ENCODE measurements at places on chromosomes 12 and 14.

GRCh38 chr14:26400373-26400772 is 197.5 kb downstream of the NOVA1 start:
- no peak for DNase-seq

DNA sequence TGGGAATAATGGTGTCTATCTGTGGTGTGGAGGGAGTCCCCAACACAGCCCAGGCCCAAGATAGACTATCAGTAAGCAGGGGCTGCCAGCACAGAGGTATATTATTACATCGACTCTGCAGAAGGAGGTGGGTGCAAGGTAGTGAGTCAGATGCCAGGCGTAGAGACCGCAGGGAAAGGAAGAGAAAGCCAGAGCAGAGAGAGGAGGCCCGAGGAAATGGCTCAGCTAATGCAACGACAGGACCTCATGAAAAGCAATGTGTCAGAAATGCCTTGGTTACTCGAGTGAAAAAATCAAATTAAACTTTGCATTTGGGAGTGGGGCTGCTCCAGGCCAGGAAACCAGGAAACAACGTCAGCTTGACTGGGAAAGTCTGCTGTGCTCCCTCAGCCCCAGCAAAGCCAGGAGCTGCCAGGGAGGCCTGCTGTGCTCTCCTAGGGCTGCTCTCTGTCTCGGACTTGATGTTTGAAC is 173.2 kb downstream of the SUDS3 start:
- DNase-seq, result no peak

DNA sequence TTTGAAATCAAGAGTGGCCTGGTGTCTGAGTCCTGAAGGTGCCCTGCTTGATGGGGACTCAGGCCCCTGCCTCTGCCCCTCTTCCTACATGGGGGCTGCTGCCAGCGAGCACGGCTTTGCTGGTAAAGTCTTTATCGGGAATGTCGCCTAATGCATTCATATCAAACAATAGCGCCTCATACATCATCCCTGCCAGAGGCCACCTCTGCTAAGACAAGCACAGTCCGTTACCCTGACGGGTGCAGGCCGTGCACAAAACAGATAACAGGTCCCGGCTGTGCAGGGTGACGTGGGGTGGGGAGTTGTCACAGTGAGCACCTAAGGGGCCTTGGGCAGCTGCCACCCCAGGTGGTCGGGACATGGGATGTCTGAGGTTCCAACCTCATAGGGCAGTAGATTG is 68.4 kb upstream of the FAM222A start:
- DNase-seq, result no peak

DNA sequence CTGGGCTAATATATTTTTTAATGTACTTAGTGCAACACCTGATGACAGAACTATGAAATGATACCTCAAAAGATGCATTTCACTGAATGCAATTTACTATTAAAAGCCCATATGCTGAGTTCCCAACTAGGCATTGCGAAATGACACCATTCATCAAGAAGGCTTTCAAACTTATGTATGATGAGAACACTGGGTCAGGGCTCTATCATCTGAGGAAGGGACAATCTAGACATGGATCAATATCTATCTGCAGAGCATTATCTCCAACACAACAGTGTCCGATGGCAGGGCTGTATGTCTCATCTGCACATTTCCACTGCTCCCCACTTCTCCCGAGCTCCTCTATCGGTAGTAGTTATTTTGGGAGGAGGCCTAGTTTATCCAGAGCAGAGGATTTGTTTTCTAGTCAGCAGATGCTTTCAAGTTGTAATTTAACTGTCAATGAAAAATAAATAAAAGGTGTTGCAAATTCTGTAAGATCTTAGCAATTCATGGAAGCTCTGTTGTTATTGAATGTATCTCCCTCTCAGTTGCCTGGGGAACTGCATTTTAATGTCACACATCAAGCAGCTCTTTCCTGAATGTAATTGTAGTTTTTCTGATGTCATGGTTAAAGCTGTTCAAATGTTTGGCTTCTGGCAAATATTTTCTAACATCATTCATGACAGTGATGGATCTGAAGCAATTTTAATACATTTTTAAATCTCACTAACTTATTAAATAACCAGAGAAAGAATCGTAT is 7.4 kb upstream of the GCH1 start:
- no peak for DNase-seq

DNA sequence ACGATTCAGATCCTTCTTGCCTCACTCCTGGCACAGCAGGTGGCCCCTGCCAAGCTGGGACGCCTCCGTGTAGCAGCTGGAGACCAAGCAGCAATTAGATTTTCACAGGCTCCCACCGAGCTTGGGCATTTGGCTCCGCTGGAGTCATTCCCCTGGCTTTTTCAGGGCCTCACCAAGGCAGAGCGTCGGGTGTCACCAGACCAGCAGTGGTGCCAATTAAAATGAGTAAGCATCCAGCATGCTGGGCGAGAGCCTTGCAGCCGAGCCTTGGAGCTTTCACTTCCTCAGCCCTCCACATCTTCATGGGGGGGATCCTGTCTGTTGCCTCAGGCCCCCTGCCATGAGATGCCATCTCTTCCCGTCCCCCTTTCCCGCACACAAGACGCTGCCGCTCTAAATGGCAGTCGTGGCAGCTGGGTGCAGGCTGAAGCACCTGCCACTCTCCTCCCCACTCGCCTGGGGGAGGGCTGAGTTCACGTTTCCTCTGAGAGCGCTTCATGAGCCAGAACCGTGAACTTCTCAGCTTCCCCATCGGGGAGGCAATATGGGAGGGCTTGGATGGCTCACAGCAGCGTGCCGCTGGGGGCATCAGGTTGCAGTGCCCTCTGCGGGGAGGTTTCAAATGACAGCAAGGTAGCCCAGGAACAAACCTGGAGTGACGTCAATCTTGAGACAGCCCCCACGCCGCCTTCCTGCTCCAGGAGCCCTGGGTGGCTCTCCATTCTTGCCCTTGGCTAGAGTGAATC is 11.7 kb downstream of the TPCN1 start:
- peak; percentile 85 for DNase-seq

GRCh38 chr12:11672256-11673191 is 23.1 kb downstream of the ETV6 start:
- DNase-seq, result no peak

DNA sequence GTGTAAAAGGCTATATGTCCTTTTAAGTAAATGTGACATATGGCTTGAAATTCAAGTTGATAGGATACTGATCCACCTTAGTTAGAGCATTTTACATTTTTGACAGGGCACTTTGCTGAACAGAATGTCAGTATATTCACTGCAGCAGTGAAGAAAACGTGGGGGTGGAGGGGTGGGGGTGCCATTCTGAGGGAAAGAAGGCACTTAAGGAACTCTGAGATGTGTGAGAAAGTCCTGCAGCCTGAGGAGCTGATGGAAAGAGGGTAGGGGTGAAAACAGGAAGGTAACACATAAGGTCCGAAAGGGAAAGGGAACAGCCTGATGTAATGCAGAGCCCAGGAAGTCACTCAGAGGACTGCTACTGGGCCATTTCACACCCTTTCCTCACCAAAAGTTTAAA is 265.5 kb upstream of the GRIP1 start:
- DNase-seq, result no peak

DNA sequence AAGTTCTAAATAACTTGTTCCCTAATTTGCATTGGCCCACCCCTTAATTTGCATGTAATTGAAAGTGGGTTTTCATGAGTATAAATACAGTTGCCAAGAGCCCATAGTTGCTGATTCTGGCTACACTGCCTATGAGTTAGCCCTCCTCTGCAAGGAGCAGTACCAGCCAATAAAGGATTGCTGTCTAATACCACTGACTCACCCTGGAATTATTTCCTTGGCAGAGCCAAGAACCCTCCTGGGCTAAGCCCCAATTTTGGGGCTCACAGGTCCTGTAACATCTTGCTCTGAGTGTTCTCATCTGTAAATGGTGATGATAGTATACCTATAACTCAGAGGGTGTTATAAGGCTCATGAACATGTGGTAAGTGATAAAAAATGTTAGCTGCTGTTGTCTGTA is 6.8 kb downstream of the TTC8 start:
- no peak for DNase-seq

GRCh38 chr14:92567173-92567725 is 53.7 kb downstream of the RIN3 start:
- no peak for DNase-seq

DNA sequence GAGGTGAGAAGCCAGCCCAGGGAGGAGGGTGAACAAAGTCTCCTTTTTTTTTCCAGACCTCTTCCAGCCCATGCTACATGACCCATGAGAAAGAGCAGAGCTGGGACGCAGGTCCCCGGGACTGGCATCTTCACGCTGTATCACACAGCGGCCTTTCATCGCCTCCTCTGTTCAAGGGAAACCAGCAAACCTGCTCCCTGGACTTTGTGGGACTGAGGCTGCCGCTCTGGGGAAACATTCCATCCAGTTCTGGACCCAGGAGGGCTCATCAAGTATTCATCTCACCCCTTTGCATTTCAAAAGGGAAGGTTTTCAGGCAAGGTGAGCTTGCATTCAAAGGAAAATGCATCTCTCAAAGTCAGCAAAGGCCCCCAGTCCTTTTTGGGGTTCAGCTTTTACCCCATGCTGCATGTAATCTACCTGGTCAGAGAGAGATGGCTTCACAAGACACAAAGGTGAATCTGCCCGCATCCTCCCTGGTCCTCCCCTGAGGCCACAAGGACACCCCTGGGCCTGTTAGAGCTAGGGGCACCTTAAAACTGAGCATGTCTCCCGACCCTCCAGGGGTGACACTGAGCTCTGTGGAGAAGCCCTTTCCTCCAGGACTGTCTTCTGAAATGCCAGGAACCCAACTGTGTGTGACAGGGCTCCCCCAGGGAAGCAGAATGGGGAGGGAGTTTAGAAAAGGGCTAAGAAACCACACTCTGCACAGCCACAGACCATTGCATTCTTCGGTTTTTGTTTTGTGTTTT is 21.2 kb upstream of the MEG3 start:
- no peak for DNase-seq

GRCh38 chr12:122363782-122364181 is 58.7 kb downstream of the CLIP1 start:
- no peak for DNase-seq

- DNase-seq, result no peak
Measured at GRCh38 chr12:43462080-43462479, 89.9 kb downstream of the ADAMTS20 start.

DNA sequence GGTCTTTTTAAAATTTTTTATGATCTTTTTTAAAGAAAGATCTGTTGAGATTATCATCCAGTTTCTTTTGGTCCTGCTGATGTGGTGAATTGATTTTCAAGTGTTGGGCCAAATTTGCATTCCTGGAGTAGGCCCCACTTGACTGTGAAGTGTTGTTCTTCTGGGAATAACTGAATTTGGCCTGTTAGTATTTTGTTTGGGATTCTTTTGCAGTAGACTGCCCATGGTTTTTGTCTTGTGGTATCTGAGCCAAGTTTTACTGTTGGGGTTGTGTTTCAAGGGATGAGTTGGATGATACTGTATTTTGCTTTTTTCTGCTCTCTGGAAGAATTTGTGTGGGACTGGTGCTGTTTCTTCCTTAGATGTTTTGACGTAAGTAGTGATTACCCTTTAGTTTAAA is 4.0 kb upstream of the SYCP3 start:
- no peak for DNase-seq

GRCh38 chr14:59849411-59850130 is 21.0 kb downstream of the RTN1 start:
- DNase-seq, result no peak

- DNase-seq, result no peak
Measured at GRCh38 chr12:3437986-3438385, 53.0 kb upstream of the PRMT8 start.

DNA sequence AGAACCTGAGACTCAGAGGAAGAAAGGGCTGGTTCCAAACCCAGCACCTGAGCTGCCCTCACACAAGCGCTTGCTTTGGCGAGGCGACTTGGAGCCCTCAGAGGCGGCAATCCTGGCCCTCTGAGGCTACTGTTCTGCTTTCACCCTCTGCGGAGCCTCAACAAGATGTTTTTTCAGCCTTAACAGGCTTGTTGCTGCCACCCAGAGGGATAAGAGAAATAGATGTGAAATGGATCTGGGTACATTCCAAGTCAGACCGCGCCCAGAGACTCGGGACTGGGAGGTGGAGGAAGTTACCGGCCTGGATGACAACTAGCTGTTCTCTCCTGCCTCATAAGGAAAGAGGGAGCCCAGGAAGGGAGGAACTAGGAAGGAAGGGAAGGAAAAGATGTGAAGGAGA is 89.6 kb downstream of the TTC7B start:
- DNase-seq, result no peak

DNA sequence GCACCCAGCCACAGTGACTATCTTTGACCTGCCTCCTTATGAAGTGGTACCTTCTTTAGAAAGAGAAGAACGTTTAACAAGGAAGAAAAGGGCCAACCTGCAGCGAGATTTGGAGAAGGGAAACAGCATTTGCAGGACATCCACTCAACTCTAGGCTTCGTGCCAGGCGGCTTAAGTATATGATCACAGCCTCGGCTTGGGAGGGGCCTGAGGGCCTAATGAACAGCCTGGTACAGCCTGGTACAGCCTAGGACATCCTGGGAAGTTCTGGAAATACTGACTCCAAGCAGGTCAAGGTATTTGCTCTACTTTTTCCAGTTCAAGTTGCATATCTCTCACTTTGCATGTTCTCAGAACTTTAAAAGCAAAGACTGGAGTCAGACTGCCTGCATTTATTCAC is 16.1 kb downstream of the HCAR2 start:
- peak; percentile 46 for DNase-seq

GRCh38 chr14:100533656-100534485 is 53.3 kb downstream of the BEGAIN start:
- no peak for DNase-seq

- no peak for DNase-seq
Measured at GRCh38 chr12:55708695-55709233, 1.1 kb upstream of the ITGA7 start.

Data from SHP77 (cell line).